ENCODE measurements at places on chromosomes 5 and 9.

GRCh38 chr5:170353011-170353761 is 36.0 kb downstream of the KCNMB1 start:
- no peak for DNase-seq

- DNase-seq: no peak
Measured at GRCh38 chr5:96228408-96228807, 204.6 kb downstream of the PCSK1 start.

- DNase-seq: no peak
Measured at GRCh38 chr5:138273834-138274188, 610 bp downstream of the GFRA3 start.

DNA sequence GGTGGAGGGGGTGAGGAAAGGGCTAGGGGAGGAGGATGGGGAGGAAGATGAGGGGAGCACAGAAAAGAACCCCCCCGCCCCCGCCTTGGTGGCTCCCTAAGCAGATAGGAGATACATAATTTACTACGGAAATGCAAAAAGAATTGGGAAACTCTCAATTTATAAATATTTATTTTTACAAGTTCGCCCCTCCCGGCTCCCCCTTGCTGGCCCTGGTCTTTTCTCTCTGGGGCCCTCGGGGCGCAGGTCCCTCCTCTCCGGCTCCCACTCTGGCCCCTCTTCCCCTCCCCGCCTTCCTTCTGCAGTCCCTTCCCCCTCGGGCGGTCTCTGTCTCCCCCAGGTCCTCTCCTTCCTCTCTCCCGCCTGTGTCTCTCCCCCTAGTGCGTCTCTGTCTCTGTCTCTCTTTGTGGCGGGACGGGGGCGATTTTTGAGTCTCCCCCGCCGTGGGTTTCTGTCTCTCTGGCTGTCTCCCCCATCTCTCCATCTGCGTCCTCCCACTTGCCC is 173.6 kb upstream of the IER5L start:
- DNase-seq: no peak

- no peak for DNase-seq
Measured at GRCh38 chr9:125993466-125993865, 246.3 kb downstream of the PBX3 start.

DNA sequence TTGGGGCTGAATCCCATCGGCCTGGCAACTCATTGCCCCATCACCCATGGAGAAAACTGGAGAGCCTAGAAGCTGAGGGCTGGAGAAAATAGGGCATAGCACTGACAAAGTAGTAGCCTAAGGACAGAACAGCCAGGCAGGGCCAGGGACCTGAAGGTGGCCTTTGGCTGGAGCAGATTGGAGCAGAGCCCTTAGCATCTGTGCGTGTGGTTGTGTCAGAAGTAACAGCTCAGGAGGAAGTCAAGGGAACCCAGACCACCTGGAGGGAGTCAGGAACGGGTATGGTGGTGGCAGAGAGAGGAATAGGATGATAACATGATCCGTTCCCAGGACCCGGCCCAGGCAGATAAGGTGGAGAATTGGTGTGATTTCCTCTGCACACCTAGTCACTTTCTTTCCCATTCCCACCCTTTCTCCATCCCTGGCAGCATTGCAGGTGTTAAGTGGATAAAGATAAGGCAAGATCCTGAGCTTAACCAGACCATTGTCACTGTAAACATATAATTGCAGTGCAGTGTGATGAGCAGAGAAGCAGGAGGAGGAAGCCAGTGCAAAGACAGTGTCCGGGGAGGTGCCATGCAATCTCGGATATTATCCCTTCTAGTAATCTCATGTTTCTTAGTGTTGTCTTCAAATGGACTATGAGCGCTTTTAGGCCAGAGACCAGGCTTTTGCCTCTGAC is 67.0 kb downstream of the NDFIP1 start:
- no peak for DNase-seq

DNA sequence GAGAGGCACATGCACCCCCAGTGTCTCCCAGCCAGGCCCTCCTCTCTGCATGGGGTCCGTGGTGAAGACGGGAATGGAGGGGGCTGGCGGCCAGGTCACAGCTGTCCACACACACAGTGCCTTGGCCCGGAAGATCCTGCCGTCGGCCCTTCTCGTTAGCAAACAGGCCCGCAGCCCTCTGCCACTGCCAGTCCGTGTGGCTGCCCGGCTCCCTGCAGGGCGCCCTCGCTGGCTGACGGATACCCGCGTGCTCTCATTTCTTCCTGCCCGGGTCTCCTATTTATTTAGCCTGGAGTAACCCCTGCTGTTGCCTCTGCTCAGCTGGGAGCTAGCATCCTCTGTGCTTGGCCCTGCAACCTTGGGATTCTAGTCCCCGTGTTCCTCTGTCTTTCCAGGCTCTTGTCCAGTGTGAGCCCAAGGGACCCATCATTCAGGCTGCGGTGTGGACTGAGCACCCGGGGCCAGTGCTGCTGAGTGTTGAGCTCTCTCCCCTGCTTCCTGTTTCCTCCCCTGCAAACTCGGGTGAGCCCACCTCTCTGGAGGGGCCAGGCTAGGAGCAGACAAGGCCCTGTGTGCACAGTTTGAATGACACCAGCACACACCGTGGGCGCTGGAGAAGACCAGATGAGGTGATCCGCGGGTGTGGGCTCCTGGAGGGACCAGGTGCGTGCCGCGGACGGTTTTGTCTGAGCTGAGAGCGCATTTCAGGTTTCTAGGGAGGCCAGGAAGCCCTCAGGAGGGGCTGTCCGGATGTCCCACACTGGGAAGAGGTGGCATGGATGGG is 14.6 kb upstream of the RNU6ATAC start:
- DNase-seq: no peak

DNA sequence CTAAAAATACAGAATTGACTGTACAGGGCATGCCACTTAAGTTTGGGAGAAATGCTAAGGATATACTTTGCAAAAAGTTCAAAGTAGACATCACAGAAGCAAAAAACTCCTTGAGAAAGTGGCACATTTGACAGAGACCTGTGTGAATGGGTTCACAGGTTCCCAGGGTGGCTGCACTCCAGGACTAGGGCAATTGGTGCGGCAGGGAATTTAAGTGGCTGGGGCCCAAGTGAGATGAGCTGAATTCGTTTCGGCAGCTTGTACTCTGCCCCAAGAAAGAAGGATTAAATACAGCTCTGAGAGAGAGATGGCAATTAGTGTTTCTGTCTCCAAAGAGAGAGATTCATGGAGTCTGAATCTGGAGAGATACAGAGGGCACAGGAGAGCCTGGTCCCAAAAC is 280.1 kb downstream of the FBXL17 start:
- DNase-seq: no peak

DNA sequence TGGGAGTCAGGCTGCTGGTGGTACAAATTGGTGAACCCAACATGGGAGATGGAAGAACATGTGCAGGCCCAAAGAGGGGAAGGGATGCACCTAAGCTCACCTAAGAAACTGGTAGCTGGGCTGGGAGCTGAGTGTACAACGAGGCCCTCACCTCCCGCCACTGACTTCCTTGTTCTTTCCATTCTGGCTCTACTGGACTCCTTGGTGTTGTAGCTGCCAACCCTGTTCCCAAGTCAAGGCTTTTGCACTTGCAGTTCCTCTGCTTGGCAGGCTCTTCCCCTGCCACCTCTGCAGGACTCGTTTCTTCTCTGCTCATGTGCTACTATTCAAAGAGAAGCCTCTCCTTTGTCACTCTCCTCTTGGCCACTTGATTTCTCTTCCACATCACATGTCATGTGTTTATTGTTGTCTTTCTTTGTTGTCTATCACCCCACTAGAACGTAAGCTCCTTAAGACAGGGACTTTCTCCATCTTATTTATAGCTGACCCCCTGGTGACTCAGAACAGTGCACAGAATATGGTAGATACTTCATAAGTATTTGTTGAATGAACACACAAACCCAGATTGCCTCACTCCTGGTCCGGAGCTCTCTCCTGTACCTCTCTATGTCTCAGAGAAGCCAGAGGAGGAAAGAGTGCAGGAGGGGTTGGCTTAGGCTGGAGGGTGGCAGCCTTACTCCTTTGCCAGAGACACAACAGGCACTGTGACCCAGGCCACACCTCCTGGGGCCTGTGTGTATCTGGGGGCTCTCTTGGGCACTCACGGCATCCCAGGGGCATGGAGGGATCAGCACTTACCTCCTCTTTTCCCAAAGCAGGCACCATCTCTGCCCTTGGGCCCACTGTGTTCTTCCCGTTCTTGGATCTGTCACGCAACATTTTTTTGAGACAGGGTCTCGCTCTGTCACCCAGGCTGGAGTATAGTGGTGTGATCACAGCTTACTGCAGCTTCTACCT is 5.2 kb upstream of the SPINK4 start:
- DNase-seq: no peak

GRCh38 chr5:35194635-35195471 is 35.4 kb downstream of the PRLR start:
- DNase-seq: peak; percentile 59

DNA sequence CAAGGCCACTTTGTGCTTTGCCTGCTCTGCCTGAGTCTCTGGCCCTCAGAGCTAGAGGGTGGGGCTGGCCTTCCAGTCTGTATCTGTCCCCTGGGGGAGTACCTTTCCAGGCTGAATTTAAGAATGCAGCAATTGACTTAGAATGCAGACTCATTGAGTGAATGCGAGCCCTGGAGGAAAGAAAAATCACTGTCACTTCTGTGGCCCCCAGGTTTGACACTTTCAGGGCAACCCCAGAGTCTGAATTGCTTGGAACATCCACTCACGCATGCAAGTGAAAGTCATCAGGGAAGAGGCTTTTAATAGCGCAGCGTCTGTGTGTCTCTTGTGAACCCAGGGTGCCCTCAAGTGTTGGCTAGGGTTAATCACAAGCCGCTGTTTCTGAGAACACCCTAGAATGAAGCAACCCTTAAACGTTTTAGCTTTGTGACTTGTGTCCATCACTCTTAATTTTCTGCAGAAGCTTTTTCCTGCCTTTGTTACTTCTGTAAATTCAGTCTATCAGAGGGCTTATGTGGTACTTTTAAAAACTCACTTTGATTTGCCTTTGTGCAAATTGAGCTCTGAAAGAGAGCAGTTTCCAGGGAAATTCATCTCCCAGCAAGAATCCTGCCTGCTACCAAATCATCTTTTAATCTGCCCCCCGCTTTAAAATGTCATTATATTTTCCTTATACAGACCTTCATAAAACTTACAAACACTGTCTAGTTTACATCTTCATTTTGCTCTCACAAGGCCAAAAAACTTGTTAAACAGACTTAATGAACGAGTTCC is 146.8 kb upstream of the IQGAP2 start:
- peak; percentile 74 for DNase-seq

GRCh38 chr9:133044661-133045060 is 13.9 kb downstream of the GTF3C5 start:
- DNase-seq: no peak

DNA sequence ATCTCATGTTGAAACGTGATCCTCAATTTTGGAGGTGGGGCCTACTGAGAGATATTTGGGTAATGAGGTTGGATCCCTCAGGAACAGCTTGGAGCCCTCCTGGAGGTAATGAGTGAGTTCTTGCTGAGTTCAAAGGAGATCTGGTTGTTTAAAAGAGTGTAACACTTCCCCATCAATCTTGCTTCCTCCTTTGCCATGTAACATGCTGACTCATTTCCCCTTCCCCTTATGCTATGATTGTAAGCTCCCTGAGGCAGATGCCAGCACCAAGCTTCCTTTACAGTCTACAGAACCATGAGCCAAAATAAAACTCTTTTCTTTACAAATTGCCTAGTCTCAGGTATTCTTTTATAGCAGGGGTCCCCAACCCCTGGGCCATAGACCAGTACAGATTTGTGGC is 352.3 kb downstream of the SLCO4C1 start:
- DNase-seq: peak; percentile 7

GRCh38 chr5:135568246-135568645 is 10.5 kb downstream of the CXCL14 start:
- DNase-seq: no peak

GRCh38 chr9:14670718-14671117 is 22.5 kb downstream of the ZDHHC21 start:
- no peak for DNase-seq

- DNase-seq: no peak
Measured at GRCh38 chr9:129323999-129324553, 146.0 kb upstream of the IER5L start.

DNA sequence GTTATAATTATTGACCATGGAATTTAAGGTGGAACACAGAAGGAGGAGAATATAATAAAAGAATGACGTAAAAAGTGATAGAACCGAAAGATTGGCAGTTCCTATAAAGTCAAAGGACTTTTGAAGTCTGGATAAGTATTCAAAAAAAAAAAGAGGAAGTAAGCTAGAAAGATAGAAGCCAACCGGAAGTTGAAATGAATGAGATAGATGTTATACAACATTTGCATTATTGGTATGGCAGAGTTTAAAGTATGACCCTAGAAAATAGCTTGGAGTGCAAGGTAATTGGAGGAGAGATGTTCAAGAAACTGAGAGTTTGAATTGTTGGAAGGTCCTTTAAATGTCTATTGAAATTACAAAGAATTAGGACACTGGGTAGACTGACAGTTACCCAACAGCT is 293.6 kb downstream of the FER start:
- peak; percentile 43 for DNase-seq

DNA sequence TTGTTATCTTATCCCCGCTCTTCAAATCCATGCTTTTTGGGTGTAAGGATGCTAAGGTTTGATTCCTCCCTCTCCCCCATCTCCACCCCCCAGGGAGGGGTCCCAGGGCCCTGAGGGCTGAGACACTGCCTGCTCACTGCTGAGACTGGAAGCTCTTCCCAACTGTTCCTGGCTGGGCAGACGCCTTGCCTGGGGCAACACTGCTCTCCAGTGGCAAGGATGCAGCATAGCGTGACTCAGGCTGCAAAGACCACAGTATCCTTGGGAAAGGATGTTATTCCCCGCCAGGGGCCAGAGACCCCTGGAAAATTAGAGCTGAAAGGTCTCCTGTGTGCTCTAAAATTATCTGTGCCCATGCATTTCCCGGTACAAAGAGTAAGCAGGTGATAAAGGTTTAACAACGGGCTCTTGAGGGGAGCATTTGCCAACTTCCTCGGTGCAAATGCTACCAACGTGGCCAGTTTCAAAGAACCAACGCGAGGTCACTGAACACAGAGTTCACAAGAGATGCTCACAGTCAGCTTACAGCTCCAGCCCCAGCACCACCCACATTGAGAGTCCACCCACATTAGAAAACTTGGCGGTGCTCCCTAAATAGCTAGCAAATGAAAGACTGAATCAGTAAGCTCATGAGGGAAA is 271.9 kb downstream of the NSG2 start:
- DNase-seq: peak; percentile 30

GRCh38 chr5:149110406-149110805 is 30.9 kb upstream of the ABLIM3 start:
- DNase-seq: no peak

GRCh38 chr5:178121391-178122276 is 8.3 kb downstream of the N4BP3 start:
- peak; percentile 78 for DNase-seq

All from OCI-LY7 (cell line).